ENCODE measurements at places on chromosomes 1 and 21.

- DNase-seq, result peak; percentile 6
These were observed 71.2 kb downstream of the VWA5B1 start for GRCh38 chr1:20361805-20362381.

DNA sequence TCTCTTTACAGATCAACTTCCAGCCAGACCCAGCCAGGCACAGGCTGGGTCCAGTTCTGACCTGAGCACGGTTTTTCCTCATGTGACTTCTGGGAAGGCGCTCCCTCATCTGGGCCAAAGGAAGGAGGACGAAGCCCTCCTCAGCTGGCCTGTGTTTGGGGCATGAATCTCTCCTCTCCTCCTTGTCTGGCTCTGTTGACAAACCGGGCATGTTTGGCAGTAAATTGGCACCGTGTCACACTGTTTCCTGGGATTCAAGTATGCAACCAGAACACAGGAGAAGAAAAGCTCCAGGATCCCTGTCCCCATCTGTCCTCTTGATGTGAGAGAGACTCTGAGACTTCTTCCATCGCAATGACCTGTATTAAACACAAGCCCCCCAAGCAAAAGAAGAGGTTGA is 18.3 kb downstream of the NECAP2 start:
- DNase-seq, result no peak

DNA sequence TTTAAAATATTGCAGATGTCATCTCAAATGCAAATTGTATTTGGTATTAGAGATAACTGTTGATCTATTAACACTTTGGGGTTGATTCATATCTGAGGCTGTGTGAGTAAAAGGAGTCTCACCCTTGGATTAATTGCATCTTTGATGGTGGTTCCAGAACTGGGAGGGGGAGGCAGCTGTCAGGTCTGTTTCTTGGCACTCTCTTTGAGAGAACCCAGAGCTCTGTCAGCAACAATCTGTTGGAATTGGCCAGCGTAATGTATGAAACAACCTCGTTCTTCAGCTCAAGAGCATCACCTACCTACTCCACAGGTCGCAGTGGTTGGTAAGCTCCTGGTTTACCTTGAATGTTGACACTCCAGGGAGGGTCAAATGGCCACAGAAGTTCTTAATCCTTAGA is 424.1 kb downstream of the CAMTA1 start:
- DNase-seq, result no peak

GRCh38 chr1:62962901-62963776 is 179.2 kb downstream of the ATG4C start:
- DNase-seq, result peak; percentile 51

GRCh38 chr1:47189844-47190508 is at the start of gene PDZK1IP1:
Gene PDZK1IP1, minus strand, starts transcription at chr1:47190036. Its CDS starts 104 bp downstream, at chr1:47189932.
- DNase-seq, result peak; percentile 54

DNA sequence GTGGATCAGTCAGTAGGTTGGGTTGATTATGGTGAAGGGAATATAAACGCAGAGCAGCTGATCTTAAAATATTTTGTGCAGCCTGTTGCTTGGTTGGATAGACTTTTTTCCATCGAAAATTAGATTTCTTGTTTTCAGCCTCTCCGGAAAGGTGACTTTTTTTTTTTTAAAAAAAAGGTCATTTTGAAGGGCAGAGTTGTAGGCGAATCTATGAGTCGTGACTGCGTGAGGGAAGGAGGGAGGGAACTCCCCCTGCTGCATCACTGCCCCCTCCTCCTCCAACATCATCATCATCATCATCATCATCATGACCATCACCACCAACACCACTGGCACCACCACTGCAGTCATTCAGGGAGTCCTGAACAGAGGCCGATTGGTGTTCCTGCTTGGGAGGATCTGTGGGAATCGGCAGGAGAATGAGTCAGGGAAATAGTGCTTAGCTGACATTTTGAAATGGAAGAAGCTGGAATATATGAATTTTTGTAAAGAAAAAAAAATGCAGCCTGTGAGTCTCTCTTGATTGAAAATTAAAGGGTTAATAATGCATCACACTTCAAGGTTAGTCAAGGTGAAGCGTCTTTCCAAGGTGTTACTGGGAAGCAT is 1.2 kb downstream of the ATP1B1 start:
- DNase-seq, result peak; percentile 11

Measured in hematopoietic multipotent progenitor cell treated with erythropoietin and hydrocortisone succinate and interleukin-3 and kit ligand, for 8 days (in vitro differentiated cells).